ENCODE measurements at places on chromosomes 12 and 14. TPM values are rescaled to one million over a fixed set of nuclear protein-coding genes. Genes with fewer than 3 reads are reported as not detected.

The TCL1A gene
- 0.70 TPM for polyA plus RNA-seq

The KLRC3 gene
- polyA plus RNA-seq: not detected

DNA sequence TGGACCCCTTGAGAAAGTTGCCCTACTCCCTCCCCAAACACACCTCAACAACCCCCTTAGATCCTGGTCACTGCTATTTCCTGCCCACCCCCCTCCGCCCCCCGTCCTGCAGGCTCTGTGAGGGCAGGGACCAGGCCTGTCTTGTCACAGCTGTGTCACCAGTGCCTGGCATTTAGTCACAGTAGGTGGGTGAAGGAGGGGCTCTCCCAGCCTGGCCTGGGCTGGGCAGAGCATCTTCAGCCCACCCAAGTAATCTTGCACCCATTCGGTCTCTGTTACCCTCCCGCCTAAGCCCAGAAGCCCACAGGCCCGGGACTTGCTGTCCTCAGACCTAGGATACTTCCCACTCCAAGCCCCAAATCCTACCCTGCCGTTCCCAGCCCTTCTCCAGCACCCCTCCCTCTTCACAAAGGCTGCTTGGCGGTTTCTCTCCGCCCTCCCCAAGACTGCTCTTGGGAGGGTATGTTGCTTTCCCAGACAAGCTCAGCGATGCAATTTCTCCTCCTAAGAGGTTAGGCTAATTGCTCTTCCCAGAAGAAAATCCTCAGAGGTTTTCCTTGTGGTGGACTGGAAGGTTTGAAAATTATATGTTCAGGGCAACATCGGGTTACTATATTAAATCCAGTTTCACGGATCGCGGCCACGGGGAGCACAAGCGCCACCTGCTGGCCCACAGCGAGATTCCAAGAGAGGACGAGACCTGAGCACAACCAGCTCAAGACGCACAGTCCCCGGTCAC, 50.8 kb upstream of the ZFP36L1 start:
- DNase-seq: peak; percentile 93

GRCh38 chr12:121490401-121491281, 90.2 kb downstream of the KDM2B start:
- DNase-seq: no peak

DNA sequence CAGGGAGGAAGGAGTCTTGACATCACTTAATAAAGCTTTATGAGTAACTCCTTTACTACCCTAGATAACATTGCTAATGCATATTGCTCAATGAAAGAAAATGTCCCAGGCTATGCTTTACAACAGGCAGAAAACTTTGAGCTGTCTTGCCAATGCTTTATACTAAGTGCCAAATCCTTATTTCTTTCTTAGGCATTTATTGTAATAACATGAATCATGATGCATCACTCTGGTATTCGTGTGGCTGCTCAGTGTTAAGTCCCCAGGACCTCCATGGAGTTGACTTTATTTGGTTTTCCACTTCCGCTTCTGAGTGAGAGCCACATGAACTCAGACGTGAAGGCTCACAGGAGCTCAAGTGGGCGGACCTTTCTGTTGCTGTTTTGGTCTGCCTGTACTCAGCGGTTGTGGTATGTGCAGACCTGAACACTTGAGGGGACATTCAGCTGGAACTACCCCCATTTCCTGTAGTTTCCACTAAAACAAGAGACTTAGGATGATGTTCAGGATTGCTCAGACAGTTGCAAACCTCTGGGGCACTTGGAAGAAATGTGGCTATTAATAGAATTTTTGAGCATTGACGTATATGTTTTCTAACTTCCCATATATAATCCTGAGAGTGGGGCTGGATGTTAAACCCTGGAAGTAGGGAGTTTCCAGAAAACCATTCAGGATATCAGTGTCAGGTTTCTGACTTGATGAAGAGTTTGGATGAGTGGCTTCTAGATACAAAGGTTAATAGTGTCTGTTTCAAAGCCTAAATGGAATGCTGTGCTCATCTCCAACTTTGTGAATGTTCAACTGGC, 258.6 kb downstream of the MSRB3 start:
- peak; percentile 99 for DNase-seq

- peak; percentile 59 for DNase-seq
These were observed 3.4 kb downstream of the ACVRL1 start for GRCh38 chr12:51910691-51911090.

GRCh38 chr12:92295523-92295922, 149.9 kb upstream of the BTG1 start:
- no peak for DNase-seq

Data from muscle of back (tissue), 13 donors.